ENCODE measurements at places on chromosomes 12 and 14.

DNA sequence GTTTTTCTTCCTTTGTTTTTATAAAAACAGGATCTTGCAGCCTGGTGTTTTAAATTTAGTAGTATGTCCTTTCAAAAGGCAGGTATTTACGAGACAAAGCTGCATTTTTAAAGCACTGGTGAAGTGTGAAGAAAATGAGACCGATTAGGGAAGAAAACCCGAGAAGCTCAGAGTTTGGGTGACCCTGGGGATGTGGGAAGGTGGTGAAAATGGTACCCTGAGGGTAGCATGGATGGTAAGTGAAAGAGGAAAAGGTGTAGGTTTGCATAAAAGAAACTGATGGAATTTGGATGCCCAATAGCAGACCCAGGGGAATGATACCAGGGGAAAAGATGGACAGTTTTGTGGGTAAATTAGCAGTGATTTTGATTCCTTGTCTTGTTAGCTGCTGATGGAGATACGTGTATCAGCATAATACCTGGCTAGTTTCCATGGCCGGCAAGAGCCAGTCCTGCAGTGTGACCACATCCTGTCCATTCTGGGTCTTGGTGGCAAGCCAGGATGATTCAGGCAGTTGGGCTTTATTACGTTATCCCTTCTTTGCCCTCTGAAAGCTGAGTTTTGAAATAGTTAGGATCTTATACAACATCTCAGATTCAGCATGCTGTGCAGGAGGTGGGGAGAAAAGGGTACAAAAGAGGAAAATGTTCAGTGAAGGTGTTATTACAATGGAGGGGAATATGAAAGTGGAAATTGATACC lies 8.9 kb downstream of the BICD1 start:
- DNase-seq, result peak; percentile 95

DNA sequence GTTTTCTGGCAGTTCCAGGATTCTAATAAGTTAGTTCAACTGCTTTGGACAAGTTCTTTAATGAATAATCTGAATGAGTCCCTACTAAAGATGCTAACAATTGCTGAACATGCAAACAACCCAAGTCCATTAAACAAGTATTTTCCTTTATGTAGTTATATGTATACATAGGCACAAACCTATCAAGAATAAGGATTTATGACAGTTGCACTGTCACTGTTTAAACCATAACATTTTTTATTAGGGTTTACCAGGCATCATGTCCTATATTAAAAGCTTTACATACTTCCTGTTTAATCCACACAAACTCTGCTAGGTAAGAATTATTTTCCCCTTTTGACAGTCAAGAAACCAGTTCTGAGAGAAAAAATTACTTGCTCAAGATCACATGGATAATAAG lies 31.9 kb upstream of the COCH start:
- no peak for DNase-seq

DNA sequence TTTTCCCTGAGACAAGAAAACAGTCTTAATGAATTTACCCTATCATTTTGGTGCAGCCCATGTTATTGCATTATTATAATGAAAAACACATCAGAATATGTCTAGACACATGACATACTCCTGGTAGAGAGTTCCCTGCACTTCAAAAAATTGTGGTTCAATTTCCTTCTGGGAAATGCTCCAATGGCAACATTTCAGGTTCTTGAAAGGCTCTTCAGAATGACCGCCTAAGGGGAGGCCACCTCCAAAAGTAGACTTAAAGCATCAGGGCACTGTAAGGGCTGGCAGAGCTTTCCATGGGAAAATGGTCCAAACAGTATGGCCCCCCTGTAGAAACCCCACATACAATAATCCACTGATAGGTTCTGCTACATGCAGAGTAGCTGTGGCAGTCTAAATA lies 110.7 kb downstream of the SLC25A21 start:
- DNase-seq, result no peak

- DNase-seq, result no peak
Measured at GRCh38 chr12:68070957-68071356, 81.7 kb downstream of the IFNG-AS1 start.

DNA sequence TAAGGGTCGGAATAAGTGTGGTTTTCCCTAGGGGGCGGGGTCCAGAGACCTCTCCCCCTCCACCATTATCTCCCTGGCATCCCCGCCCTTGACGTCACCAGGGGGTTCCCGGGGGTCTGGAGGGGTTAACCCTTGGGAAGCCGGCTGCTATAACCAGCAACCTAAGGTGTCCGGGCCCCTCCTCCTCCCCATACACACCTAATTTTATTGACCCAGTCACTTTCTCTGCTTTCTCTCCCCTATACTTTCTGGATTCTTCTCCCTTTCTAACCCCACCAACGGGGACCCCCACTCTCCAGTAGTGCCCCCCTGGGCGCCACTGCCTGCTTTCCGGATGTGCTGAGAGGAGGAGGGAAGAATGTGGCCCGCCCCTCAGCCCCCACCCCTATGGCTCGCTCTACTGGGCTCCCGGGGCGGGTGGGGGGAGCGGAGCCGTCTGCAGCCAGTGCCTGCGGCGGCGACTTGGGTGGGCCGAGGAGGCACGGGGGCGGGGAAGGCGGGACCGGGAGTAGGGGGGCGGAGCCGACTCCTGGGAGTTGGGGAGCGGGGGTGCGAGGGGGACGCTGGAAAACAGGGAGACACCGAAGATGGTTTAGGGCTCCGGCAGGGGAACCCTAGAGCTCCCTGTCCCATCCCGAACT lies 1.8 kb downstream of the GLI1 start:
- no peak for DNase-seq

- no peak for DNase-seq
Measured at GRCh38 chr12:13028825-13029570, 15.2 kb upstream of the FAM234B start.

- no peak for DNase-seq
Measured at GRCh38 chr12:46627686-46628085, 198.1 kb downstream of the SLC38A4 start.

Measured in adrenal gland (tissue), 19 donors.